Right hindlimb (tissue), 1 donor: ENCODE measurements at places on chromosomes 5 and 9.

DNA sequence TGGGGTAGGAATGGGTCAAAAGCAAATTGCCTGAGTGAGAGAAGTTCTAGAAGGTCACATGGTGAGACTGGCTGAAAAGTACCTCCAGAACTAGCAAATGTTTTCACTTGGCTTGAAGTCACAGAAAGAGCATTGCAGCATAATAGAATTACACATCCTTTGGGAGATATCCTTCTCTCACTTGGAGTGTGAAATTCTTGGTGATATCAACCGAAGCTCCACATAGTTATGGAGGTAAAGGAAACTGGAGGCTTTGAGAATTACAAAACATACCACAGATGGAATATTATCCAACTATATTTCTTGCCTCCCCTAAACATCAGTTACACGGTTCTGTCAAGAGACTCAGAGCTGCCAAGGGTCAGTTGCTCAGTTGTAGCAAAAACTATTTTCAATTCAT, 182.4 kb downstream of the SEMA5A start:
- no peak for DNase-seq

- DNase-seq: no peak
Observed at GRCh38 chr5:75612901-75613300, 1.6 kb downstream of the ANKDD1B start.

DNA sequence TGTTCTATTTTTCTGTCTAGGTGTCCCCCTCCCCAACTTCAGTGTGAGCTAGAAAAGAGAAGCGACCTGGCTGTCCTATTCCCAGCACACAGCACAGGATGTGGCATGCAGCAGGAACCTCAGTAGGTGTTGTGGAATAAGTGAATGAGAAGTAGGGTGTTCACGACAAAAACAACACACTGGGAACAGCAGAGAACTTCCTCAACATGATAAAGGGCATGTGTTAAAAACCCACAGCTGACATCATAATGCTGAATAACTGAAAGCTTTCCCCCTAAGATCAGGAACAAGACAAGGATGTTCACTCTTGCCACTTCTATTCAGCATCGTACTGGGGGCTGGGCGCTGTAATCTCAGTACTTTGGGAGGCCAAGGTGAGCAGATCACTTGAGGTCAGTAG, 155.6 kb upstream of the ZNF618 start:
- DNase-seq: no peak

DNA sequence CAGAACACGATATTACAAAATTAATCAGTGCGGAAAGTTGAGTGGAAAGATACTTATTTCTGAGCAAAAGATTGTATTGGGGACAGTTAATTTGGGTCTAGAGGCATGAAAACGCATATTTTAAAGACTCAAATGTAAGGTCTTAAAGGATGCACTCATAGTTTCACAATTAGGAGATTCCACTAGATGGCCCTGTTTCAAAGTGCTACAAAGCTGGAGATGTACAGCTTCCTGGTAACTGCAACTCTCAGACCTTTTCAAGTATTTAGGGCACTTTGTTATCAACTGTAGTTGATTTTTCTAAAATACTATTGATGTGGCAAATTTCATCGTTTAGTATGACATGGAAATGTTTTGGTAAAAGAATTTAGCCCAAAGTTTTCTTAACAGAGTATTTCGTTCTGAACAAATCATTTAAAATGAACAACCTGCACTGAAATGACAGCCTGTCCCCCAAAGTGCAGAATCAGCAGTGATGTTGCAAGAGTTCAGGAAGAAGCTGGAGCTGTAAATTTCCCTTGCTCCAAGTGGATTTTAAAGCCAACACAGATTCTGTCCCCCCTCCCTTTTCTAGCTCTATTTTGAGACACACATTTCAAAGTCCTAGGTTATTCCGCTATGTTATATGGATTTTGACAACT, 16.2 kb upstream of the NDUFB6 start:
- DNase-seq: no peak

GRCh38 chr9:27368316-27368985, 71.5 kb upstream of the EQTN start:
- peak; percentile 70 for DNase-seq

DNA sequence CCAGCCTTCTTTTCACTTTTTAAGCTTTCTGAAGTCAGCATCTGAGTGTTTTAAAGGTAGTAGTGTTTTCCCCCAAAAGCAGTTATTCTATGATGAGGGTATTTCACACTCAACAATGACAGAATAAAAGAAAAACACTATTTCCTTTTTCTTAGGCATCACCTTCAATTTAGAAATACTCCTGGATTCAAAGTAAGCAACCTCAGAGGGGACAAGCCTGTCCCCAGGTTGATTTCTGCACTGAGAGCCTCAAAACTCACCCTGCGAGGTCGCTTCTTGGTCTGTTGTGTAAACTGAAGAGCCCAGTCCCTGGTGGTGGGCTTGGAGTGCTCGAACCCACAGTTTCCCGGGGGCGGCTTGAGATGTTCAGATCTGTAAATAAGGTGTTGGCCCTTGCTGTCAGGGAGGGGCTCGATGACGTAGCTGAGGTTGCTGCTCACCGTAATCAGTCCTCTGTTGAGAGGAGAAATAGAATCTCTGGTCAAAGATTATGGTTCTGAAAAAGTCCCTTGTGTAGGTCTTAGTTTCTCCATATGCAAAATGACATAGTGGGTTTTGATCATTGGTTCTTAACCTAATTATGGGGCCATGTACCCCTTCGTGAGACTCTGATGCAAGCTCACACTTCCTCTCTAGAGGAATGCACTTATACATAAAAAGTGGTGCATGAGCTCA, 55.9 kb downstream of the ADAM19 start:
- DNase-seq: no peak
